ENCODE measurements at places on chromosomes 1 and 21.

DNA sequence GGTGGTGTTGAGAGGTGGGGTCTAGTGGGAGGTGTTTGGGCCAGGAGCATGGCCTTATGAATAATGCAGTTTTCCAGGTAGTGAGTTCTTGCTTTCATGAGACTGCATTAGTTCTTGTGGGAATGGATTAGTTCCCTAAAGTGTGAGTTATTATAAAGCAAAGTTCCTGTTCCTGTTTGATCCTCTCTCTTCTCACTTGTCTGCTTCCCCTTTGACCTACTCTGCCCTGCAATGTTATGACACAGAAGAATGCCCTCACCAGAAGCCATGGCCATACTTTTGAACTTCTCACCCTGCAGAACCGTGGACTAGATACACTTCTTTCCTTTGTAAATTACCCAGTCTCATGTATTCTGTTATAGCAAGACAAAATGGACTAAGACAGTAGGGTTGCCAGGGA is 53.6 kb downstream of the MAP3K7CL start:
- DNase-seq: no peak

DNA sequence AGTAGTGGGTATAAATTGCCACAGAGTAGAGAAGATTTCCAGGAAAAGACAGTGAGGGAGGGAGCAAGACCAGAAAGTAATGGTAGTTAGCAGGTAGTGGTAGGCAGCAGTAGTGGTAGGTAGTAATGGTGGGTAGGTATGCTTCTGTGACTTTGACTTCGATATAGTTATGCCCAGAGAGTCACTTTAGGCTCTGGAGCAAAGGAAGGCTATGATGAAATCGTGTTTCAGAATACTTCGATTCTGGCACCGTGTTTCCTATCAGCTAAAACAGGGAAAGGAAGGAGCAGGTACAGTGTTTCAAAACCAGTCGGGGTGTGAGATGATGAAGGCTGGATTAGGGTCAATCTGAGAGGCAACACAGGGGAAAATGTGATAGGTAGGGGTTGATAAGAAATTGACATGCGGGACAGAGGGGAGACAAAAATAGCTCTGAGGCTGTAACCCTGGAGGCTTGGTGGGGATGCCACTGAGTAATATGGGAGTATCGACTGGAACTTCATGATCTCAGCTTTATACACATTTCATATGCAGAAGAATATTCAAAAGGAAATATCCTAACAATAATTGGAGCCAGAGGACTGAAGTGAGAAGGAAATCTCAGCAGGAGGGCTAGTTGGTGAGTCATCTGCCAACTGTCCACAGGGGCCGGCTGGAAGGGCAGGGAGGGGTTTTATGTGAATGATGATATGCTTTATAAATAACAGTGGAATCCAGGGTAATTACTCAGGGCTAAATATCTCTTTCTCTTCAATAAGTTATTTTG is 25.2 kb upstream of the TRIM45 start:
- DNase-seq: no peak

GRCh38 chr21:15966231-15966630 is 236.4 kb downstream of the USP25 start:
- no peak for DNase-seq

DNA sequence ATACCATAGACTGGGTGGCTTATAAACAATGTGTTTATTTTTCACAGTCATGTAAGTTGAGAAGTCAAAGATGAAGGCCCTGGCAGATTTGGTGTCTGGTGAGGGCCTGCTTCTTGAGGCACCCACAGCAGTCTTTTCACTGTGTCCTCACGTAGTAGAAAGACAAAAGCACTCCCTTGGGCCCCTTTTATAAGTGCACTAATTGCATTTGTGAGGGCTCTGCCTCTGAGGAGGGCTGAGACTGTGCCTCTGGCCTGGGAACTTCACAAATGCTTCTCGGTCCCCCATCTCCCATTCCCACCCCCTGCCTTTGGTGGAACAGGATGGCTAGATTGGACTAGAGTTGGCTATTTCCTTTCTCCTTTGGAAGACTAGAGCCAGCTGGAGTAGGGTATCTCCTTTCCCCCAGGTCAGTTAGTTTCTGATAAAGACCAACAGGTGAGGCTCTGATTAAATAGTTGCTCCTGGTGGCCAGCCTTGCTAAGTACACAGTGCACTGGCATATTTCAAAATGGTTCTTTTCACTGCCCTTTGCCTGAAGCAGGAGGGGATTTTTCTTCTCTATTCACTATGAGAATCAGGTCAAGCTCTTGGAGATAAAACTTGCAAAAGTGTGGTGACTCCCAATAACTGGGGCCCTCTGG is 82.9 kb downstream of the PLPPR4 start:
- no peak for DNase-seq

- DNase-seq: peak; percentile 54
Measured at GRCh38 chr21:17679002-17679600, 66.4 kb upstream of the BTG3 start.

- no peak for DNase-seq
Measured at GRCh38 chr21:21052672-21053071, 54.5 kb downstream of the NCAM2 start.

- DNase-seq: peak; percentile 88
Measured at GRCh38 chr1:61043010-61043820, 39.1 kb upstream of the NFIA start.

DNA sequence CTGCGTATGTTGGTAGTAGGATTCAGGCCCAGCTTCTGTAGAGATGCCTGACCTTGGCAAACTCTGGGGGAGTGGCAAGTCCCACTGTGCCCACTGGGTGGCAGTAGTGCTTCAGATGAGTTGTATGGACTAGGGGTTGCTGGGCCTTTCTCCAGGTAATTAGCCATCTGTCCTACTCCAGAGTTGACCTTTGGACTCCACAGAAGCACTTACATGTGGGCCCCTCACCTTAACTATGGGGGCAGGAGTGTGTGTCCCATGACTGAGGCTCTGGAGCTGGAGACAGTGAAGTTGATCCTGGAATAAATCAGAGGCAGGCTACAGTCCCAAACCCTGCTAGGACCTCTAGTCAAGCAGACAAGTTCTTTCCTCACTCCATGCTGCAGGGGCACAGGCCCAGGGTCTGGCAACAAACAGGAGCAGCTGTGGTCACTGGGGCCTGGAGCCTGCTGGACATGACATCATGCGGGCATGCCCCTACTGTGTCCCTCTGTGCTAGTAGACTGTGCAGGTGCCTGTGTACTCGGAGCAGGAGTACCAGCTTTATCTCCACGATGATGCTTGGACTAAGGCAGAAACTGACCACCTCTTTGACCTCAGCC is 4.6 kb downstream of the DMAP1 start:
- peak; percentile 32 for DNase-seq

DNA sequence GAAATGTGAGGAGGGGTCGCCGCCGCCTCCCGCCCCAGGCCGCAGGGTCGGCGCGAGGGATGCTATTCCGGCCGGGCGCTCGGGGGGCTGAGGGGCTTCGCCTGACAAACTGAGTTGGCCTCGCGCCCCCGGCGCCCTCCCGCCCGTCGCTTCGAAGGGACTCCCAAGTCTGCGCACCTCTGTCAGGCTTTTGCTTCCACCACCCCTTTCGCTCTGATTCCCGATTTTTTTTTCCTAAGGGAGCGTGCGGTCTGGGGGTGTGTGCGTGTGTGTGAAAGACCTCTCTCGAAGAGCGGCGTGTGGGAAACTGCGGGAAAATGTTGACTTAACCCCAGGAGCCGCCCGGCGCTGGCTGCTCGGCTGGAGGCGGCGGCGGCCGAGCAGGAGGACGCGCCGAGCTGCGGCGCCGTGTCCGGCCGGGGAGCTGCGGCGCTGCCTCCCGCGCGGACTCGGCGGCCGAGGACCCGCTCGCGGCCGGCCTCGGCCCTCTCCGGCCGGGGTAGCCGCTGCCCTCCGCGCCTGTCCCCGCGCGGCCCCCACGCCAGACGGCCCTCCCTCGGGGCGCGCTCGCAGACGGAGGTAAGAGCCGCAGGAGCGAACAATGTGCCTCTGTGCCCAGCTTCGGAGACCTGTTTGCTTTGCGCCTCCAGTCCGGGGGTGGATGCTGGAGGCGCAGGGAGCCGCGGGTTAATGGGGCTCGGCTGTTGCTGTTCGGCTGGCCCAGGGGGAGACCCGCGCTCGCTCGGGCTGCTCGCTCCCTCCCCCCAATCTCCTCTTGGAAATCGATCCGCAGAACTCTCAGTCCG is 1.1 kb downstream of the ADGRL2 start:
- peak; percentile 63 for DNase-seq

GRCh38 chr1:201739492-201740085 is 89.4 kb upstream of the IPO9 start:
- peak; percentile 93 for DNase-seq

- DNase-seq: no peak
Measured at GRCh38 chr1:201640624-201641023, 101.7 kb downstream of the NAV1 start.

DNA sequence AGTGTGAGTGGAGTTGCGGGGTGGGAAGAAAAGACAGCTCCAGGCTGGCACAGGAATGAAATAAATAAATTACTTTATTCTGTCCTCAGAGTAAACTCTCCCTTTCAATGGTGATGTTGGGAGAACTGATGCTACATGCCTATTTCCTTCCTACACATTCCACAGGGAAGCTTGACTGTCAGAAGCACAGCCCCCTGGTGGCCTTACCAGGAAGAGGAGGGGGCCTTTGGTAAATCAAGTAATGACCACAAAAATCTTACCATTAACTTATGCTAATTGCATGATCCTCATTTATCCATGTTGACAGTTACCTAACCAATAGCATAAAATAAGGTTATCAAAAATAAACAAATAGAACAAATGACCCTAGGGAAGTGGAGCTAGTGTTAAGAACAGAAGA is 605.0 kb upstream of the PKN2 start:
- DNase-seq: no peak

DNA sequence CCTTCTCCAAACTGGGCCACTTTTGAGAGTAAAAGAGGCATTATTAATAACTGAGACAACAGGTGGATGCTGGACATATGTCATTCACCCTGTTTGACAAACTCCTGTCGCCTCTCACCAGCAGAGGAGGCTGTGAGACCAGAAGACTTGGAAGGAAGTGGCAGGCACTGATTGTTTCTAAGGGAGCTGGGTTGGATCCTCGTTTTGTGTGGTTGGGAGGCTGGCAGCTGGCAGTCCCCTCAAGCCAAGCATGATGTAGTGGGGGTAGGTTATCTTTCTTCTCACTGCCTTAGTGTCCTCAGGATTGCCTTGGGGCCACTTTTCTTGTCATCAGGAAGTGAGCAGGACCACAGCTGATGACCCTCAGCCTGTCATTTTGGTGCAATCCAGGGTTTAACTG is 86.5 kb upstream of the KCNJ15 start:
- no peak for DNase-seq

GRCh38 chr1:61053712-61054600 is 28.4 kb upstream of the NFIA start:
- DNase-seq: no peak

- DNase-seq: no peak
Measured at GRCh38 chr1:56516539-56517252, 62.7 kb downstream of the PLPP3 start.

DNA sequence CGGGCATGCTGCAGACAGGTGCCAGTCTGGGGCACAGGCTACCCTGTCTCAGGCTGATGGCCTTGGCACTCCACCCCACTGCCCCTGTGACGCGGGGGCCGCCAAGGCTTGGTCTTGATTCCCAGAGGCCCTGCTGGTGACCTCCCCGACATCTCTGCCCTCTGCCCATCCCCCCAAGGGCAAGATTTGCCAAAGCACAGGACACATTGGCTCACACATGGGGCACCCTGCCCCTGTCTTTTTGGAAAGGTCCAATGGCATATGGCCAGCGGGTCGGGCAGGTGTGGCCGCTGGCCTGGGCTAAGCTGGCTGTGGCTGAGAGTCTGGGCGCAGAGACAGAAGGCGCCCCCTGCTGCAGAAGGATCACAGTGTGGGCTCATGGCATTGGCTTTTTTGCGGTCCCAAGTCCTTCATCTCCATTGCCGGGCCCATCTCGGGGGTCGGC is 4.6 kb downstream of the MIB2 start:
- DNase-seq: no peak

GRCh38 chr1:36881541-36881940 is 152.8 kb downstream of the GRIK3 start:
- DNase-seq: no peak

- no peak for DNase-seq
Measured at GRCh38 chr1:29105822-29106221, 17.9 kb downstream of the TMEM200B start.

GRCh38 chr1:52862666-52863458 is 20.3 kb downstream of the ZYG11A start:
- DNase-seq: no peak

GRCh38 chr1:111085676-111086075 is 54.2 kb downstream of the DRAM2 start:
- no peak for DNase-seq

DNA sequence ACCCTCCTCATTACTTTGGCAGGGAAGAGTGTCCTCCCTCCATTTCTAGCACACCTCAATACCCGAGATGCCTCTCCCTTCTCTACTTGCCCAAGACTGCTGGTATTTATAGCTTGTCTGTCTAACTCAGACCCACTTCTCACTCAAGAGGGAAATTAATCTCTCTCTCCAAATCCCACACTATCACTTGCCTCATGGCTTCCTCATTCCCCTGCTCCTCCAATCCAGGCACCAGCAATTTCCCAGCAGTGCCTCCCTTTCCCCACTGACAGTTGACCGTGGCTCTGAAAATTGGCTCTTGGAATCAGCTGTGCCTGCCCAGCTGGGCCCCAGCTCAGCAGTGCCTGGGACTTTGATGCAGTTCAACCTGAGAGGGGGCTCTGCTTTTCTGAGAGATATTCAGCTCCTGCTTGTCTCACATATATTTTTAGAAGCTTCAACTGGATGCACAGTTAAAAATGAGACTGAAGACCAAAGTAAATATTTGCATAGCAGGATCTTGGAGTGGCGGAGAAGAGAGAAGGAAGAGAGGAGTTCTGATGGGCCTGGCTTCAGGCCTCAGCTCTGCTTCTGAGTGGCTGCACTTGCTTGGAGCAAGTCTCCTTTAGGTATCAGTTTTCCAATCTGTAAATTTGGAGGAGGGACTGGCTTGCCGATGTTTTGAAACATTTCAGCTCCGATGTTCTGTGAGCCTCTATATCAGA is 81.1 kb upstream of the SPATA6 start:
- no peak for DNase-seq

GRCh38 chr1:111911776-111912515 is 77.5 kb downstream of the KCND3 start:
- DNase-seq: no peak

GRCh38 chr1:7491818-7492173 is 279.3 kb upstream of the VAMP3 start:
- DNase-seq: no peak
